ENCODE measurements at places on chromosomes 7 and 10. TPM values are rescaled to one million over a fixed set of nuclear protein-coding genes. Genes with fewer than 3 reads are reported as not detected.

VPS41 gene
- total RNA-seq, result 43.7 TPM

RARRES2 gene
- 17.6 TPM for total RNA-seq

CDHR3 gene
- total RNA-seq, result 11.4 TPM

DNA sequence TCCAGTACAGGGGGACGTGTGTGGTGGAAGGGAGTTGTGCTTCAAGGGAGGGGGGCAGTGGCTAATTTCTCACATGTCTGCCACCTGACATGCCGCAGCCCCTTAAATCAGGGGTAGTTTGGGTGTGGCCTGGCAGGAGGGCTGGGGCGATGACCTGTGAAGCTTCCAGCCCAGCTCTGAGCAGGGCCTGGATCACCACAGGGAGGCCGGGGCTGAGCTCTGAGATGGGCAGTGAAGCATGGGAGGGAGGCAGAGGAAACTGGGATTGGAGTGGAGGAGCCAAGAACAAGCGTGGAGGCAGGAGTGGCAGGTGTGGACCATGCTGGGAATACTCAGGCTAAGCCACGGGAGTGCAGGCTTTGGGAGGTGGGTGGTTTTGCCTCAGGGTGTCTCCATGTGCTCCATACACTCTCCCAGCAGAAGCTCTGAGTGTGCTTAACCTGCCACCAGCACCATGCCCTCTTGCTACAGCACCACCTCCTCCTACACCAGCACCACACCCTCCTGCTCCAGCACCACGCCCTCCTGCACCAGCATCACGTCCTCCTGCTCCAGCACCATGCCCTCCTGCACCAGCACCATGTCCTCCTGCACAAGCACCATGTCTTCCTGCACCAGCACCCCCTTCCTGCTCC lies 99.3 kb upstream of the SHH start:
- no peaks in the 10 kb centered on the region for H3K36me3 ChIP-seq
- H3K4me1 ChIP-seq, result no peaks in the 10 kb centered on the region
- no peak for DNase-seq
- peaks cover 19% of the 10 kb centered on the region for H3K27me3 ChIP-seq
- H3K27ac ChIP-seq, result no peak overlapping the region

DNA sequence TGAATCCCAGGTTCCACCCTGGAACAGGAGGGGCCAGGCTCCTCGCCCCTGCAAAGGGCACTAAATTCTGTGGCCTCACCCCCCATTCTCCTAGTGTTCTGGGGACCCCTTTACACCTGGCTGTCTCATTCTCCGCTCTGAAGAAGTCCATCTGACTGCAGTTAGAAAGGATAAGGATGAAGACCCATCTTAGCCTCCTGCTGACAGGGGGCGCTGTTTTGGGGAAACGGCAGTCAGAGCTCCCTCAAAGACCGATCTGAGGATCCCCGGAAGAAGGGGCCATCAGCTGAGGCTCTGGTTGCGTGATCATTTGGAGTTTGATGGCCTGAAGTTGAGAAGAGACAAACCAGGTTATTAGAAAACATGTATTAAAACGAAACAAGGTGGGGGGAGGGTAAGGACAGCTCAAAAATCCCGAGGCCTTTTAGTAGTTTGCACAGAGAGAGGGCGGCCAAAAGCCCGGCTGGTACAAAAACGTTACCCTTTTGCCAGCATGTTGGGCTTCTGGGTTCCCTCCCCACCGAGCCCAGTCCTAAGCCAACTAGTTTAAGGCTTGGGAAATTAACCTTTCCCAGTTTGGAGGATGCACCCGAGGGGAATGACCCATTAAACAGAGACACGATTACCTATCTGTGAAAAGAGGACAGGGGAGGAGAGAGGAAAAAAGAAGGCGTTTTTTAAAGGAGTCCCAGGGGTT lies 102.8 kb downstream of the CHN2 start:
- no peak overlapping the region for H3K4me3 ChIP-seq
- DNase-seq, result no peak
- peaks cover 12% of the 10 kb centered on the region for H3K4me1 ChIP-seq
- H3K27ac ChIP-seq, result no peak overlapping the region
- H3K36me3 ChIP-seq, result peaks cover 11% of the 10 kb centered on the region

DNA sequence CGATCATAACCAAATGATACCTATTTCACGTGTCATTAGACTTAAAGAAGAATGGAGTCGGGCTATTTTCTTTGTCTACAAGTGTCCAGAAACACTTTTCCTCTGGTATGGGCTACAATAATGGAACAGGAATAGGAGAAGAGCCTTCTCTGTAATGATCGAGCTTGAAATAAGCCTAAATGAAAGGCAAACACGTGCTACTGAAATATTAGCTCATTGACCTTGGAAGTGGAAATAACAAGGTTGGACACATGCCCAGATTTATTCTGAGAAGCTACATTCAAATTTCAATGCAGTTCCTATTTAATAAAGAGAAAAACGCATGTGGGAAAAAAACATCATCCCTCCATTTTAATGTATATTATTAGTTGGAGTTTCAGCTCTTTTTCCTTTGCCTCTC lies 254.7 kb upstream of the PTER start:
- no peaks in the 10 kb centered on the region for H3K36me3 ChIP-seq
- H3K4me3 ChIP-seq, result no peak overlapping the region
- H3K4me1 ChIP-seq, result no peaks in the 10 kb centered on the region
- DNase-seq, result no peak
- no peaks in the 10 kb centered on the region for H3K27me3 ChIP-seq

DNA sequence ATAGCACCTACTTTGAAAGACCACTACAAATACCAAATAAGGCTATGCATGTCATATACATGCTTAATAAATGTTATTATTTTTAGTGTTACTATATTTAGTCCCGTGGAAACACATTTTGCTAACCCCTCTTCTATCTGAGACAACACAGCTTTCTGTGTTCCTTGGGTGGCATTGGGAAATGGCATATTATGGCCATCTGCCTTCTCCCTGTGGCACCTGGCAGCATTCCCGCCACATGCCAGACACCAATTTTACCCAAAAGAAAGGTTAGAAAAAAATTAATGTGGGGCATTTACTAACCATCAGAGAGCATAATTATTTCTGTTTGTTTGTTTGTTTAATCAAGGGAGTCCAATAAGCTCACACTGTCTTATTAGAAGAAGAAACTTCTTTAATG lies 168.6 kb upstream of the ETV1 start:
- H3K4me1 ChIP-seq, result no peaks in the 10 kb centered on the region
- no peak overlapping the region for H3K27ac ChIP-seq
- no peak for DNase-seq
- no peaks in the 10 kb centered on the region for H3K27me3 ChIP-seq

- peaks cover 59% of the 10 kb centered on the region for H3K4me1 ChIP-seq
- H3K27ac ChIP-seq, result no peak overlapping the region
- H3K4me3 ChIP-seq, result no peak overlapping the region
- H3K27me3 ChIP-seq, result no peaks in the 10 kb centered on the region
- DNase-seq, result no peak
- no peaks in the 10 kb centered on the region for H3K36me3 ChIP-seq
Observed at GRCh38 chr7:30178748-30179436, 44.1 kb downstream of the MTURN start.

- no peak overlapping the region for H3K4me3 ChIP-seq
- H3K36me3 ChIP-seq, result no peaks in the 10 kb centered on the region
- no peak for DNase-seq
Observed at GRCh38 chr7:20696803-20697333, 81.4 kb downstream of the ABCB5 start.

- H3K27me3 ChIP-seq, result no peaks in the 10 kb centered on the region
- H3K4me1 ChIP-seq, result no peaks in the 10 kb centered on the region
- H3K27ac ChIP-seq, result no peak overlapping the region
- peaks cover 3% of the 10 kb centered on the region for H3K36me3 ChIP-seq
Observed at GRCh38 chr7:102277901-102278300, 8.8 kb upstream of the SH2B2 start.

DNA sequence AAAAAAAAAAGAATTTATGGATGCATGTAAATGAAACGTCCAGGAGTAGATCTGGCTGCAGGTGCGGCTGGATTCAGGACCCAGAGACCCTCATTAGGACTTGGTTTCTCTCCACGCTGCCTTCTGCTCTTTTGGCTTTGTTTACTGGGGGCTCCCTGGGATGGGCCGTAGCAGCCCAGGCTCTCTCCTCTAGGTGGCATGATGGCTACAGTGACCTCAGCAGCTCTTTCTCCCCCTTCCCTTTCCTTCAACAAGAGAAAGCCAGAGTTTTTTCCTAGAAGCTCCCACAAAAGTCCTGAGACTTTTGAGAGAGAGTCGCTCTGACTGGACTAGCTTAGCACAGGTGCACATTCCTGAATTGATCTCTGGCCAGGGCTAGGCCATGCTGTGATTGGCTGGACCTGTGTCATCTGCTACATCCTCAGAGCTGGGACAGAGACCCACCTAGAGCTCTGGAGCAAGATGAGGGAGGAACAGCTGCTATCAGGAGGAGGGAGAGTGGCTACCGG lies 67.8 kb upstream of the PDCD4 start:
- H3K4me1 ChIP-seq, result peaks cover 62% of the 10 kb centered on the region
- no peaks in the 10 kb centered on the region for H3K27me3 ChIP-seq
- no peak for DNase-seq
- H3K4me3 ChIP-seq, result no peak overlapping the region
- peaks cover 9% of the 10 kb centered on the region for H3K36me3 ChIP-seq
- H3K27ac ChIP-seq, result peak overlapping the region; percentile 62
